ENCODE measurements at places on chromosomes 2 and 18.

GRCh38 chr18:54209471-54210180, 14.8 kb downstream of the MBD2 start:
- DNase-seq, result no peak

DNA sequence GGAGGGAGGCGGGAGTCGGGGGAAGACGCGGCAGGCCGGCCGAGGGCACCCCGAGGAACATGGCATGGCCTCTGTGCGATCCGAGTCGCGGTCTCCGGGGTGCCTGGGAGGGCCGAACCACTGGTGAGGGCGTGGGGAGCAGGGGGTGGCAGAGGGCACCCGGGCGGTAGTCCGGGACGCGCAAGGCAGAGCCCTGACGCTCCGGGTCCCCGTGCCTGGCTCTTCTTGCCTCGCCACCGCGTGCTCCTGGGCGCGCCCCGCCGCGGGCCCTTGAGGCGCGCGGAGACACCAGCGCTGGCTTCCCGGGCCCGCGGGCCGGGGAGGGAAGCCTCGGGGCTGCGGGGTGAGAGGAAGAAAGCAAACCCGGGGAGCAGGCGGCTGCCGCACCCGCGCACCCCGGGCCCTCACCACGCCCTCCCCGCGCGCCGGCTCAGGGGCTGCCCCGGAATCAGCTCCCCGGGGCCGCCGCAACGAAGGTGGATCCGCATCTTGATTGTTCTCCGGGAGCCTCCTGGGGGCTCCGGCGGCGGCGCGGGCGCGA, 4.3 kb downstream of the SOX11 start:
- DNase-seq, result peak; percentile 51

GRCh38 chr2:101832114-101832513, 134.6 kb downstream of the MAP4K4 start:
- DNase-seq, result peak; percentile 16

DNA sequence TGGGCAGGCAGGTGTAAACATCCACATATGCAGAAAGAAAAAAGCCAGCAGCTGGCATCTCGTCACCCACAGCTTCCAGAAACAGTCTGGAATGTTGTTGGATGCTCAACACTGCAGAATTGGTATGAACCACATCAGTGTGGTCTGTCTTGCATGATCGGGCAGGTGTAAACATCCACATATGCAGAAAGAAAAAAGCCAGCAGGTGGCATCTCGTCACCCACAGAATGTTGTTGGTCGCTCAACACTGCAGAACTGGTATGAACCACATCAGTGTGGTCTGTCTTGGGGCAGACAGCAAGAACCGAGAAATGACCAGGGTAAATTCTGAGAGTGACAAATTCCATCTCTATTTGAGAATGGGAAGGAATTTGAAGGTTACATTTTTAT, 39.6 kb downstream of the DOCK10 start:
- peak; percentile 14 for DNase-seq

DNA sequence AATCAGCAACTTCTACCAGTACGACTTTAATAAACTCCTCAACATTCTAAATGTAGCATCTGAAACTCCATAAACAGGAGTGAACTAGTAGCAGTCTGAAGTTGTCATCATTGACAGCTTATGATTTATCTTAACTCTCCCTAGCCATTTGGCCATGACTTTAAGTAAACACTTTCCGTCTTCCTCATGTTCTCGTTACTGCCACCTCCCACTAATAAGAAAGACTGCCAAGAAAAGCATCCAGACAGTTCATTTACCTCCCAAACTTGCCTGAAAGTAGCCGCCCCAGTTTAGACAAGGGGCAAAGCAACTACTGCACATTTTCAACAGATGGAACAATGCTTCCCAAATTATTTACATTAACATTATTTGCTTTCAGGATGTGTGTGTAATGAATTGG, 287.5 kb downstream of the OSR1 start:
- no peak for DNase-seq

GRCh38 chr2:144516411-144516980, 3.4 kb downstream of the ZEB2 start:
- DNase-seq, result no peak

- no peak for DNase-seq
These were observed 30.1 kb upstream of the RAB27B start for GRCh38 chr18:54798186-54798585.

DNA sequence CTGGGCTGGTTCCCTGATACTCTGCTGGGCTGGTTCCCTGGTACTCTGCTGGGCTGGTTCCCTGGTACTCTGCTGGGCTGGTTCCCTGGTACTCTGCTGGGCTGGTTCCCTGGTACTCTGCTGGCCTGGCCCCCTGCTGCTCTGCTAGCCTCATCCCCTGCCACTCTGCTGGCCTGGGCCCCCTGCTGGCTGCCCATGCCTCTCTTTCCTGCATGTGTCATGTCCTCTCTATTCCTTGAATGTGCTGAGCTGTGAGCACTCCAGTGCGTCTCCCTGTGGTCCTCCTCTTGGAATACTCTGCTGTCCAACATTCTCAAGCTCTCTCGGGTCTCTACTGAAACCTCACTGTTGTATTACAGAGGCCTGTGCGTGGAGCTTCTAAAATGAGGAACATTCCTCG, 216.3 kb downstream of the RNF144A start:
- no peak for DNase-seq

DNA sequence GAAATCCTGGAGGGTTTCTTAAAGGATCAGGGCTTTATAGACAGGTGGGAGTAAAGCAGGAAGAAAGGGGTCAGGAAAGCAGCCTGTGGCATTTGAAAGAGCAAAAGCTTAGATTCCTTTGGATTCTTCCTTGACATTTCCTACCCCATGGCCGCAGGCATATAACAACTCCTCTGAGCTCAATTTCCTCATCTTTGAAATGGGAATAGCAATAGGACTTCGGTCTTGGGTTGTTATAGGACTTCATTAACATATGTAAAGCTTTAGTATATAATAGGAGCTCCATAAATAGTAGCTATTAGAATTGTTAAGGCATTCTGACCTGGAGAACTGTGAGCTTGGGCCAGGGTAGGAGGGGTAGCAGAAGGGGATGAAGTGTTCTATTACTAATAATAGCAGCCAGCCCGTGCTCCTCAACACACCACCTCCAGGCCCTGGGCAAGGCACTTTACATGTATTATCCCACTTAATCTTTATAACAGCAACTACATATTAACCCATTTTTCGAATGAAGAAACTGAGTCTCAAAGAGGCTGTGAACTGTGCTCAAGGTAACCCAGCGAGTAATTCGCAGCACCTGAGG, 10.6 kb downstream of the ZFP36L2 start:
- no peak for DNase-seq

- DNase-seq, result peak; percentile 28
These were observed 102.6 kb downstream of the HDAC4 start for GRCh38 chr2:239298116-239298804.

GRCh38 chr18:32759611-32760167, 13.1 kb downstream of the KLHL14 start:
- DNase-seq, result no peak

DNA sequence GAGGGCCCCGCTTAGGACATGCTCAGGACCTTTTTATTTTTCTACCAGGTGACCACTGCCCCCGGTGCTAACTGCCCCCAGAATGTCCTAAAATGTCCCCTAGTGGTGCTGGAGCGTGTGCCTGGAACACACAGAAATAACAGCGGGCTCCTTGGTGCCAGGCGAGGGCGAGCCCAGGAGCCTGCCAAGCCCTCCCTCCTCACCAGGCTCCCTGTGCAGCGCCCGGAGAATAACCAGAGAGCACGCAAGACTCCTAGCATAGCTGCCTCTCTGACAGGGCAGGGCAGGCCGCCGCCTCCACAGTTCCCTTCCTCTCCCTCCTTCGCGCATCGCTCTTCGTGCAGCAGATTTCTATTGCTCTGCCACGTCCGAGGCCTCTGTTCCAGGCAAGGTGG, 84.3 kb upstream of the ZNF516 start:
- no peak for DNase-seq

- no peak for DNase-seq
These were observed 1045.1 kb upstream of the POU3F3 start for GRCh38 chr2:103808814-103809213.

DNA sequence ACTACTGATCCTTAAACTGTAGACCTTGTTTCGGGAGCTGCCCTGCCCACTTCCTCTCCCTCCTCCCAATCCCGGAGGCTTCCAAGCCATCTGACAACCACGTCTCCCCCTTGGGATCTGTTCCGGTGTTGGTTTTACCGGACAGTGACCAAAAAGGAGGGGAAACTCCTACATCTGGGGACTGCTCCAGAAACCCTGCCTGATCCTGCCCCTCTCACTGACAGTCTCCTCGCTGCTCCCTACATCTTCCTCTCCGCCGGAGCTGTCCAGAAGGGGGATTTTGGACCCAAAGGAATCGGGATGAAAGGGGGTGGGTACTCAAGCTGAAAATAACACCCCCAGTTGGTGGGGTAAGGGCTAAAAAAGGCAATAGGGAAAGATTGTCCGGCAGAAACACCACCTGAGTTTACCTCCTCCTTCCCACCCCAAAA, 1.5 kb downstream of the INO80D start:
- peak; percentile 60 for DNase-seq

DNA sequence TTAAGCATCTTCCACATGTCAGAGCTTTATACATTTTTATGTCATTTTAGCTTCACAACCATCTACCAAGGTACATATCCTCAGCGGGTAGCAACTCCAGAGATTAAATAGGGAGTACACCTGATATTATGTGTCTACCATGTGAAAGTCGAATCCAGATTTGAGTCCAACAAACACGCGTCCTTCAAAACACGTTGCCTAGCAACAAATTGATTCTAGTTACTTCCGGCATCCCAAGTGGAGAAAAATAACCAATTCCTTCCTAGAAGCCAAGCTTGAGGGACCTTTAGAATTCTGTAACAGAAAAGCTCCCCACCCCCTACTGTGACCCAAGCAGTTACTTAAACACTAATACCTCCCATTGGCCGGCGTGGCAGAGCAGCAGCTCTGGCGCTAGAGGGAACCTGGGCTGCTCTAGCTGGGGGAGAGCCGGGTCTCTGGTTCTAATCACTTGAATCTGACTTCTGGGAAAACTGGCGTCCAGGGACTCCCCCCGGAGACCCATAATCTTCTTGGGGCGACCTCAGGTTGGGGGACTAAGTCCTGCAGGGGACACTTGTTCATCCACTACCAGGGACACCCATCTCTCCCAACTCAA, at the start of gene ERICH2:
Gene ERICH2, plus strand, starts transcription at position 371 of the 598 bp plus-strand sequence. CDS start 304 bp downstream, outside the sequence.
- DNase-seq, result peak; percentile 41

DNA sequence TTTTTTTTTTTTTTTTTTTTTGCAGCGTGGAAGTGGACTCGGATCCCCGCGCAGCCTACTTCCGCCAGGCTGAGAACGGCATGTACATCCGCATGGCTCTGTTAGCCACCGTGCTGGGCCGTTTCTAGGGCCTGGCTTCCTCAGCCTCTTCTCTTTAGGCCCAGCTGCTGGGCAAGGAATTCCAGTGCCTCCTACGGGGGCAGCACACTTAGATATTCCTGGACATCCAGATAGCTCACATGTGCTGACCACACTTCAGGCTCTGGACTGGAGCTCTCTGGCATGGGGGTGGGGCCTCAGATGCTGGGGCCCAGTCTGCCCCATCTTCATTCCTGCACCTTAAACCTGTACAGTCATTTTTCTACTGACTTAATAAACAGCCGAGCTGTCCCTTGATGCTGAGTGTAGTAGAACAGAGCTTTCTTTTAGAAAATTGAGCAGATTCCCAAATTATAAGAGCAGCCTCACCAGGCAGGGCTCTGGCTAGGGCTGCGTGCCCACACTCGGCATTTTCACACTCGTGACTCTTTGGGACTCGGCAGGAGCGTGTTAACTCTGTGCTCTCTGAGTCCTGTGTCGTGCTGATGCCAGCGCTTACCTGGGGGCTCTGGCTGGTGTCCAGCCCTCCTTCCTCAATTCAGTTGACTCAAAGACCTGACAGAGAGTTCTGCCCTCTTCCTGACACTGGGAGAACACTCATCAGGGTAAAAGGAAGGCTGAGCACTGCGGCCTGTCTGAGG, 19.3 kb downstream of the SLC30A3 start:
- no peak for DNase-seq

GRCh38 chr2:95509408-95509807, 24.9 kb upstream of the TRIM43B start:
- DNase-seq, result no peak

- DNase-seq, result no peak
These were observed 83.1 kb downstream of the VWA3B start for GRCh38 chr2:98170076-98170475.

- DNase-seq, result no peak
These were observed 40.6 kb downstream of the NAPG start for GRCh38 chr18:10566390-10566789.

DNA sequence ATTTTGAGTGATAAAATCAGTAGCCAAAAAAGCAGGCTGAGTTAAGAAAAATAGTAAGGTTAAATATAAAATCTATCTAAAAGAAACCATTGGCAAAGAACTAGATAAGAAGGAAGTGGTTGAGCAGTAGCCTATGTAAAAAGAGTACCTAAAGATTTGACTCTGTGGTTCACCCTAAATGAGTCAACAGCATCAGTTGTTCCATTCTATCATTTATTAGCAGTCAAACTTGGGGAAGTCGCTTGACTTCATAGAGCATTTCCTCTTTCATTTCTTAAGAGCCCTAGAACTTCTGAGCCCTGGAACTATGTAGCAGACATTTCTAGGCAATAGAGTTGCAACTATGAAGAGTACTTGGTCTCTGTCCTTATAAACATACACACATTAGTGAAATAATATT, 381.7 kb downstream of the NUP35 start:
- DNase-seq, result no peak

GRCh38 chr2:205610437-205610836, 71.9 kb upstream of the NRP2 start:
- DNase-seq, result no peak

- no peak for DNase-seq
These were observed 186.7 kb downstream of the PARD3B start for GRCh38 chr2:204732019-204732418.

DNA sequence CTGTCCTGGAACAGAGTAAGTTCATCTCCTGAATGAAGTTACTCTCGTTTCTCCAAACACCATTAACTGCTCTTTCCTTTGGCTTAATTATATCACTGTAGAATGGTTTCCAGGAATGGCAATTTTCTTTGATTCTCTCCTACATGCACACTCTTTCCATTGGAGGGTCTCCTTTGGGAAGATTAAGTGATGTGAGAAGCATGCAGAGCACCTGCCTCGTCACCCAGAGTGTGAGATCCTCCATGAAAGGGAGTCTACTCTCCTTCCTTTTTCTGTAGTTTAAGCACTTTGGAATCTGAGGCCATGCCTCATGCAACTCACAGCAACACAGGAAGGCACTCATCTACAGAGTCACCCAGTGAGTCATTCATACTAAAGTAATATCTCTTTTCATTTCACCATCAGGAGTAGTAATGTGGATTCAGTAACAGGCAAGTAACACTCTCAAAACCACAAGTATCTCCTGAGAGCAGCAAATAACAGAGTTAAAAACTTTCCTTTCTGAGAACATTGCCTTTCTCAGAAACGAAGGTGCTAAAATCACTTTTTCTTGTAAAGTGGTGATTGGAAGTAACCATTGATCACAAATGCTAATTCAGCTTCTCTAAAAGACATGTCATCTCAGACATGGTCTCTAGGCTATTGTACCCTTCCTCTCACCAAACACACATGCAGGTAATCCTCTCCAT, 52.8 kb upstream of the IL1RL1 start:
- no peak for DNase-seq

DNA sequence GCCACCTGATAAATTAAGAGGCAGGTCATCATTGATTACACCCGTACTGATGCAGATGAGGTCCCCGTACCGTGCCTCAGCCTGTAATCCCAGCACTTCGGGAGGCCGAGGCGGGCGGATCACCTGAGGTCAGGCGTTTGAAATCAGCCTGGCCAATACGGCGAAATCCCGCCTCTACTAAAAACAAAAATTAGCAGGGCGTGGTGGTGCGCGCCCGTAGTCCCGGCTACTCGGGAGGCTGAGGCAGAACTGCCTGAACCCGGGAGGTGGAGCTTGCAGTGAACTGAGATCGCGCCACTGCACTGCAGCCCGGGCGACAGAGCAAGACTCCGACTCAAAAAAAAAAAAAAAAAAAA, 683 bp upstream of the ENOSF1 start:
- no peak for DNase-seq

GRCh38 chr2:154693741-154694340, 4.7 kb upstream of the KCNJ3 start:
- DNase-seq, result no peak
